Hippocampal formation (tissue), 2 donors: ENCODE measurements at places on chromosomes 5 and 9.

DNA sequence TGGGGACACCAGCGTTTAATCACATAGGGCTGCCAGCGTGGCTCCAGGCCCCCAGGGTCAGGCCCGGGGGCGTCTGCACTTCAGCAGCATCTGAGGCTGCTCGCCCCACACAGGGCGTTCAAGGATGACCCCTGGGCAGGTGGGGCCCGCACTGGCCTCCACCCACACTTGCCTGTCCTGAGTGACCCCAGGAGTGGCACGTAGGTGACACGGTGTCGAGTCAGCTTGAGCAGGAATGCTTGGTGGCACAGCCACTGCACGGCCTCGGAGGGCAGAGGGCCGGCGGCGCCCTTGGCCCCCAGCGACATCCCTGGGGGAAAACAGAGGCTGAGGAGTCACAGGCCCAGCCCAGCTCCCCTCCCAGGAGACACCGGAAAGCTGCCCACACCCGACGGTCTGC is 29.0 kb downstream of the SLC6A18 start:
- no peak for DNase-seq

- DNase-seq, result no peak
Measured at GRCh38 chr9:69606089-69606488, 66.1 kb downstream of the APBA1 start.

DNA sequence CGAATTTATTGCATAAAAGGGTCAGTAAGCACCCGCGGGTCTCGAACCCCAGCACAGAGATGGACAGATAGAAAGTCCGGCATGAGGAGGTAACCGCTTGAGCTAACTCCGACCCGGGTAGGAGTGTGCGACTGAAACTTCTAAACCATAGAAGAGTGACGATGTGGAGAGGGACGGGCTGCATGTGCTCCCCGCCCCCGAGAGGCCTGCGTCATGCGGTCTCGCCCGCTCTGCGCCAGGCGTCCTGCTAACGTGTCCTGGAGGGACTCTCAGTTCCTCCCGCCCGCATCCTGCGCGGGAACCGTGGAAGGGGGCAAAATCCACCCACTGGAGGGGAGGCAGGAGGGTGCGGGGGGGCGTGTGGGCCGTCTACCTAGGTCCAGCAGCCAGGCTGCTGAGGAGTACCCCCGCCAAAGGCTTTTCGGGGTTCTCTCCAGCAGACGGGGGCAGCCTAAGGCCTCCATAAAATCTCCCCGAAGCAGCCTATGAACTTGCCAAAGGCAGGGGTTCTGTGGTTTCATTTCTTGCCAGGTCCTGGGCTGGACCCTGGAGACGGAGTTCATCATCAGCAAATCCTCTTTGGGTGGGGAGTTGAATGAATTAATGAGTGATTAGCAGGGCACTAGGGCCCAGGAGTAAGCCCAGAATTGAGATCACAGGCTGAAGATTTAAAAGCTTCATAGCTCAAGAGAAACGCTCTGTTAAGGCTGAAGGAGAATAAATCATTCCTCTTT is 51.9 kb downstream of the TGFBI start:
- DNase-seq, result peak; percentile 7

DNA sequence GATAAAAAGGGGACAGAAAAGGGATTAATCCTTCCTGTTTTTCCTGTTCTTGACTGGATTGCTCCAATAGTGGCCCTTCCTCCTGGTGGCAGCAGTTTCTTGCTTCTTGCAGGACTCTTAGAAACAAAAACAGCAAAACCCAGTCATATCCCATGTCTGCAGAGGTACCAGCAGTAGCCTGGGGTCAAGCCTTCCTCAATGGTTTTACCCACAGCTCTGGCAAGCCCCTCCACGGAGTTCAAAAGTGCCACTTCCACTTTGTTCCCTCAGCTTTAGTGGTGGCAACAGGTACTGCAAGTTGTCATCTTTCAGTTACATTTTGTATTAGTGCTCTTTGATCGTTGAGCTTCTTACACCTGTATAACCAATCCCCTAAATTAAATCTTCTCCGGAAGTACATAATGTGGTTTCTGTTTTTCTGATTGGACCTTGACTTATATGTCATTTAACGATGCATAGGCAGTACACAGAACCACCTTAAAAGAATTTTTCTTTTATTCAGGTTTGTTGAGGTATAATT is 8.7 kb upstream of the RANBP6 start:
- DNase-seq, result no peak

DNA sequence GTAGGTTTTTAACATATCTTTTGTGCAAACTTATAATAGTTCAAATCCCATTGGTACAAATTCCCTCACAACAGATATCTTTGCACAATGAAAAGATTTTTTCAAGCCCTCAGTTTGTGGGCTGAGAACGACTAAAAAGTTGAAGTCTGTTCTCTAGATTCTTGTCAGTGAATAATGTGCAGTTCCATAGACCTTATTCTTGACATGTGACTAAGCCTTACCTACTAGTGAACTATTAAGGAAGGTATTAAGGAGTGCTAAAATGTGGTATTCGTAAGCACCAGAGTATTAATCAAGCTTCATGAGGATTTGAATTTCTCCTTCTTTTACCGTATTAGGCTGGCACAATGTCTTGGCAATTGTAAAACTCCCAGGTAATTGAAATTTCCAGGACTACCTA is 205.6 kb upstream of the DMRTA1 start:
- no peak for DNase-seq

GRCh38 chr5:62603934-62604333 is 25.3 kb downstream of the LRRC70 start:
- DNase-seq, result no peak

DNA sequence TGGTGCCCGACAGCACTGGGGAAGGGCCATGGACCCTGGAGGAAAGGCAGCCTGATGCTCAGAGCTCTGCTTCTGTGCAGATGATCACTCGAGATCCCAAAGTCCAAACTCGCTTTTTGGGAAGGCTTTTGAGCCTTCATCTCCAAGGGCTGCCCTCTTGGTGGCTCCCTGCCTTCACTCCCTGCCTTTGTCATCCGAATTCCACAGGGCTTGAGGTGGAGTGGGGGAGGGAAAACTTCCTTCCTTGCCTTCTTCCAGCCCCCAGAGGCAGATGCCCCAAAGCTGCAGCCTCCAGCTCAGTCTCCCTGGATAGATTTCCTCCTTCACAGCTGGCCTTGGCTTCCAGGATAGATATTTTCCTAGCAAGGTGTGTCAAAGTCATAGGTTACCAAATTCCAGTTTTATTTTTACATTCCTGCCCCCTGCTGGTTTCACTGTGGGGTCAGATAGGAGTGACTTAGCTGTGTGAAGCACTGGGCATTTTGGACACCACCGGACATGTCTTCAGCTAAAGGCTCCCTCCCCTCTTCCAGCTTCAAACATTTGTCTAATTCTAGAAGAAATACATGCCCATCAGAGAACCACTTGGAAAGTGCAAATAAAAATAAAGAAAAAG is 268.2 kb downstream of the HSPA4 start:
- no peak for DNase-seq

- DNase-seq, result peak; percentile 38
Measured at GRCh38 chr5:65760504-65761275, 38.7 kb downstream of the NLN start.

GRCh38 chr9:127711226-127711701 is 4.2 kb downstream of the PTRH1 start:
- no peak for DNase-seq

DNA sequence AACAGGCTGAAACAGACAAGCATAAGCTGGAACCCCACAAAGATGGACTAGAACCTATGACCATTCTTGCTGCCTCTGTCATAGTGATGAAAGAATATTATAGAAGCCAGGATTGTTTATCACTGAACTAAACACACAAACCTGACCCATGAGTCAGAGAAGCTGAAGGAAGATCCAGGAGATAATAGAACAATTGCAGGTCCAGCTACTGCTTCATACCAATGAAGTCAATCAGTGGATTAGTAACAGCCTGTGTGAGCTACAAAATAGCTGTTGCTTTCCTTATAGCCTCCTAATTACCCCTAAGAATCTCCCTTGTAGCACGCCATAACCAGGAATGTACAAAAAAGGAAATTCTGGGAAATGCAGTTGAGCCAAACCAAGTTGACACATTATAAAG is 459.9 kb upstream of the ZNF462 start:
- no peak for DNase-seq

DNA sequence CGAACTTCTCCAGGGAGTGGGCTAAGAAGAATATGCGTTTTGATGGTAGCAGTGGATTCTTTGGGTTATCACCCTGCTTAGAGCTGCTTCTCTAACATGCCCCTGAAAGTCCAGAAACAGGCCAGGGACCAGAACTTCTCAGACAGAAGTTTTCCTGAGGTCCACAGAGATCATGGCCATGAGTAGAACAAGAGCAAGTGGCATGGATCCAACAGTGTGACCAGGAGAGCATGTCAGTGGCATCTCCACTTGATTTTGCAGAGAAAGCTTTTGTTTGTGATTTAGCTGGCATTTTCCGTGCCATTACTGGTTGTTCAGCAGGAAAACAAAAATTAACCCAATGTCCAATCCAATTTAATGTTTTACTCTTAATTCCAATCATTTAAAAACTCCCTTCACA is 298.5 kb upstream of the CD180 start:
- no peak for DNase-seq

- DNase-seq, result no peak
Measured at GRCh38 chr5:152953788-152954483, 536.5 kb upstream of the GRIA1 start.

DNA sequence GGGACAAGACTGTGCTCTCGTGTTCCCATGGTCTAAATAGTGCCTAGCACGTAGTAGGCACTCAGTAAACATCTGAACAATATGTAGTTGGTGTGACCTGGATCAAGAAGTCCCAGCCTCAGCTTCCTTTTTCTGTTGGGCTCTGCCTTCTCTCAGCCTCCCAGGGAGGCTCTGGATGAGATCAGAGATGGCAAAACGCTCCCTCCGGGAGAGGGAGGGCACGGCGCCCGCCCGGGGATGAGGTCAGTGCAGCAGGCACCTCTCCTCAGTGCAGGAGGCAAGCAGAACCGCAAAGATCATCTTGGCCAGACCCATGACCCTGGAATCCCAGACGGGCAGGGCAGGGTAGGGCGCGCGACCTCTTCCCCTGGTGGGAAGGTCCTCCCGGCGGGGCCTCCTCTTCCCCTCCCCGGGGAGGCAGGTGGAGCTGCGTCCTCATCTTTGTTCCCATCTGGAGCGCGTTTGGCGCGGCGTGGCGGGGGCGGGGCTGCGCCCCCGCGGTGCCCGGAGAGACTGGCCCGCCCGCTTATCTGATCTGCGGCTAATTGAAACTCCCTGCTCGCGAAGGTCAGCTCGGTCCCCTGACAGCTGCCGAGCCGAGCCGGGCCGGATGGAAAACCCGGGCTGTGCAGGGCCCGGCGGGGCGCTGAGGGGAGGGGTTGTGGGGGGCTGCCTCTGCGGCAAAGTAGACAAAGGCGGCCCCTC is 60.9 kb downstream of the CXXC5 start:
- no peak for DNase-seq

GRCh38 chr9:653421-653820 is 188.1 kb upstream of the DMRT1 start:
- DNase-seq, result no peak

DNA sequence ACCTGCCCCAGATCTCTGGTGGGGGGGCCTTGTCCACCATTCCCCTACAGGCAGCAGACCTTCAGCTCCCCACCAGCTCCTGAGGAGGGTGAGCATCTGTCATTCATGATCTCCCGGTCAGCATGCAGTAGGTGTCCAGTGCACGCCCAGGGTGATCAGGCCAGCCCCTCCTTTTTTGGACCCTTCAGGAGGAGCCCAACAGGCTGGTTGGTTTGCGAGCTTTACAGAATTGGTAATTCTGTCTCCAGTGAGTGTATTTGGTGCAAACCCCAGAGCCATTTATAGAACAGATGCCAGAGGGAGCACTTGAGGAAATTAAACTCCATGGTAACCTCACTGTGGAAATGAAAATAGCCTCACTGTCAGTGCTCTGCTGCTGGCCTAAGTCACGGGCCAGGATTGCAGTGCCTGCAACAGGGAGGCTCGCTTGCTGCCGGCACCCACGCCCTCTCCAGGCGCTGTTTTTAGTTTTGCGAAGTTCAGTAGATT is 23.4 kb downstream of the WNK2 start:
- DNase-seq, result no peak

GRCh38 chr5:1026700-1027621 is 18.4 kb downstream of the NKD2 start:
- DNase-seq, result no peak

GRCh38 chr5:7827610-7828009 is 23.3 kb downstream of the CFAP90 start:
- DNase-seq, result no peak

DNA sequence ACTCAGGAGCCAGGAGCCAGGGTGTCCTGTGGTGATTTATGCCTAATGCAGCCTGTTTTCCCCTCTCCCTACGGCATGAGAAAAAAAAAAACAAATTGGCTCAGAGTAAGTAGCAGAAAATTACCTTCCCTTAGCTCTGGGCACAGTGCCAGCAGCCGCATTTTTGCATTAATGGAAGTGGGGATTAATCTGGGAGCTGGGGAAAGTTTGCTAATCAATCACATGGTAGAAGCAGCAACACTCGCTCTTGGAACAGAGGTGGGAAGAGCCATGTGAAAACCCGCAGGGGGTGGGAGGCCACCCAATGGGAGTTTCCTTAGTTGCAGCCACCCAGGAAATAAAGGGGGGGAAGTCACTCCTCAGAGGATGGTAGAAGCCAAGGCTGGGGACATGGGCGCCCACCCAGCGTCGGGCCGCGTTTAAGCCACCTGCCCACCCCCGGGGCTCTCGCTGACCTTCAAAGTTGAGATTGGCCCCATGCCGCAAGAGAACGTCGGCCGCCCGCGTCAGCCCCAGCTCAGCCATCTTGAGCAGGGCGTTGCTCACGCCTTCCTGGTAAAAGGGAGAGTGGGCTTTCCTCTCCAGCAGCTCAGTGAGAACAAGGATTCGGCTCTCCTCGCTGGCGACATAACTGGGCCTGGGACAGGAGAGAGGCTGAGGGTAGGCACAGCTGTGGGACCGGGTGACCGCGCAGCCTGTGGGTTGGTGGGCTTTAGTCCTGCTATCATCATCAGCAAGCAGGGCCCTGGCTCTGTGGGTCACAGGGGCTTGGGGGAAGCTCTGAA is 1.7 kb downstream of the ASB6 start:
- DNase-seq, result no peak

- no peak for DNase-seq
Measured at GRCh38 chr5:180495292-180495691, 1.1 kb downstream of the CNOT6 start.

DNA sequence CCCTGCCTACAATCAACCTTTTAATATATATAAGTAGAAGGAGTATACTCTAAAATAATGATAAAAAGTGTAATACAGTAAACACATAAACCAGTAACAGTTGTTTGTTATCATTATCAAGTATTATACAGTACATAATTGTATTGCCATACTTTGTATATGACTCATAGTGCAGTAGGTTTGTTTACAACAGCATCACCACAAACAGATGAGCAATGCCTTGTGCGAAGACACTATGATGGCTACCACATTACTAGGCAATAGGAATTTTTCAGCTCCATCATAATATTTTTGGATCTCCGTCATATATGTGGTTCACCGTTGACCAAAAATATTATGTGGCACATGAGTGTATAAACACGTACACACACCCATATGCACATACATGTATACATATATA is 69.7 kb upstream of the APC start:
- DNase-seq, result no peak

DNA sequence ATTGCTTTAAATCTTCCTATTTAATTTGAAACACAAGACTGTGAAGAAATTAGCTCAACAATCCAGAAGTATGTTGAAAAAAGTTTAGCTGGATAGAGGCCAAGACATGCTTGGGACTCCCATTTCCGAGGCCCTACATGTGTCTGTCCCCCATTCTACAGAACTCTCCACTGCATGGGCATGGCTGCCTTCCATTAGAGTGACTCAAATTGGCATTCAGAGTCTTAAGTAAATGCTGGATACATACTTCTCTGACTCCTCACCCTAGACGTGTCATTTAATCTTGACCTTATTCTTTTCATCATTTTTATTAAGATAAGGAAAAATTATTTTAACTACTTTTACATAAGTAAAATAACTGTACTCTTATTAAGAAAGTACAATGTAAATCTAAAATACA is 530.4 kb upstream of the CDH9 start:
- DNase-seq, result no peak
